ENCODE measurements at places on chromosomes 7 and 10.

DNA sequence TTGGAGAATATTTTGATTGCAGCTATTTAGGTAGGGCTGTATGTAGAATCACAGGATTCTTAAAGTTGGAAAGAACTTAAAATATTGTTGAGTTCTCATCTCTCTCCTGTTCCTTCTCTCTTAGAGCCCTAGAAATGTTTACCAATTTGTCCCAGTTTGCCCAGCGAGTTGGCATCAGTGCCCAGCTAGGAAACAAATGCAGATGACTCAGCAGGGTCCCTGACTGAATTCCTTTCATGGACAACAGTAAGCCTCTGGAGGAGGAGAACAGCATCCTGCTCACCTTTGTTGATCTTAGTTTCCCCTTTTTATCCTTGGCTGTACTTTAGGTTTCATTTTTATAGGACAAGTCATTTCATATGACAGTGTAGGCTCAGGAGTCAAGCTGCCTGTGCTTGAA, 89.3 kb downstream of the SEC23IP start:
- DNase-seq: no peak

GRCh38 chr7:23404546-23405239, 65.6 kb downstream of the IGF2BP3 start:
- DNase-seq: peak; percentile 26

DNA sequence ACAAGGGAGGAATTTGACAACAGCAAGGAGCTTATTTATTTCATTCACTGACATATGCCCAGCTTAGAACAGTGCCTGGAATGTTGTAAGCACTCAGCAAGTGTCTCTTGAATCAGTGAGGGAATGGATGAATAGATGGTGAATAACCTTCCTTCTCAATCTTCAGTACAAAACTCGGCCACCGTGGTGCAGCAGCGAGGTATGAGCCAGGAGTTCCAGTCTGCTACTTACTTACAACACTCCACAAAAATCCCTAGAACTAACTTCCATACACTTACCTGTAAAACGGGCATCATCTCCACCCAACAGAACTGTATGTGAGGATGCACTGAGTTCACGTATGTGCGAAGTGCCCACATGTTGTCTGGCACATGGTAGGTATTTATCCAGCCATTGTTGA, 237.4 kb downstream of the WDR11 start:
- DNase-seq: no peak

- no peak for DNase-seq
Measured at GRCh38 chr7:105590793-105591192, 9.5 kb upstream of the EFCAB10 start.

GRCh38 chr10:108180878-108181277, 1016.4 kb upstream of the SORCS1 start:
- DNase-seq: no peak

- no peak for DNase-seq
Measured at GRCh38 chr7:66355756-66356155, 150.6 kb downstream of the TPST1 start.

DNA sequence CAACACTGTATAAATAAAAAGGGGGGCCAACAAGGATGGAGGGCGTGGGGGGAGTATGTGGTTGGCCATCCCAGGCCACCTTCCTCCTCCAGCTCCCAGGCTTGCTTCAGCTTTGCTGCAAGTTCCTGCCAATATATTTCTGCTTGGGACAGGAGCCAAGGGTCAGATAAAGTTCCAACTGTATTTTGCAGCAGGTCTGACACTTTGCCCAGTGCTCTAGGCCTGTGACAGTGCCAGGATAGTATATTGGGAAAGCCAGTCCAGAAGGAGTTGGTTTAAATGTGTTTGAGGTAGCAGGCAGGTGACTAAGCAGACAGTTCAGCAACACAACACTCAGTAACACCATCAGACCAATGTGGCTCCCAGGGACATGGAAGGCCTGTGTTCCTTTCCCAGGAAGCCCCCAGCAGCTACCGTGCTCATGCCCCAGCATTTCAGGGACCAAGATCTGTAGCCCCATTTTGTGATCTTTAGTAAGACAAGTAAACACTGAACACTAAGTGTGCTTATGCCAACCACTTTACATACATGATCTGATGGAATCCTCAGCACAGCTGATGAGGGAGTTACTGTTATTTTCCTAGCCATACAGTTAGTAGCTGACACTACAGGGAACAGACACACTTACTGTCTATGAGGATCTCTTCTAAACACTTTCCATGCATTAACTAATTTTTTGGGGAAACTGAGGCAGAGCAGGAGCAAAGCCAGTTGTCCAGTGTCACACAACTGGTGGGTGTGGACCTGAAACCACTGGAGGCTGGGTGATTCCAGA, 38.9 kb downstream of the DNAJB12 start:
- DNase-seq: no peak

DNA sequence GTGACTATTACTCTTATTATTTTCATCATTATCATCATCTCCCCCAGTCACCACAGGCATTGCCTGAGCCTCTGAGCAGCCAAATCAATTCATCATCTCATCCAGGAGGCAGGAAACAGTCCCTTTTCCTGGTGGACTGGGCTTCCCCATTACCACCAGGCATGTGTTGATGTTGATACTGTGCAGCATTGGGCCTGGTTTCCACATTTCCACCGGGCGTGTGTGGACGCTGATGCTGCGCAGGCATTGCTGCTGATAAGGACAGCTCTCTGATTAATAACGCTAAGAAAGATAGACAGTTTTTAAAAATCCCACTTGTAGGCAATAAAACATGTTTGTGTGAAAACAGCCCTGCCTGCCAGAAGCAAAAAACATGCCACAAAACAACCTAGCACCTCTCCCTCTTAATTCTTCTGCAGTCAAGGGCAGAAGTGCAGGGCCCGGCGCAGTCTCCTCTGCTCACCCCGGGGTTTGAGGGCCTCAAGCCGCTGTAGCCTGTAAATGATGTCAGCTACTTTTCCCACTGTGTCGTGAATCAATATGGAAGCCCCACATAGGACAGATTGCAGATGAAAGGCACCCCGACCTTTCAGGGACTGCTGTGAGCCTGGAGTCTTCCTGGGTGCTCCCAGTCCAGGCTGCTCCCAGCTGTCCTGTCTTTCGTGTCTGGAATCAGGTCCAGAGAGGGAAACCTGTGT, 216.0 kb downstream of the WDR37 start:
- no peak for DNase-seq

- DNase-seq: no peak
Measured at GRCh38 chr10:34589275-34589674, 225.8 kb downstream of the PARD3 start.

- no peak for DNase-seq
Measured at GRCh38 chr10:99975942-99976809, 33.6 kb downstream of the DNMBP start.

DNA sequence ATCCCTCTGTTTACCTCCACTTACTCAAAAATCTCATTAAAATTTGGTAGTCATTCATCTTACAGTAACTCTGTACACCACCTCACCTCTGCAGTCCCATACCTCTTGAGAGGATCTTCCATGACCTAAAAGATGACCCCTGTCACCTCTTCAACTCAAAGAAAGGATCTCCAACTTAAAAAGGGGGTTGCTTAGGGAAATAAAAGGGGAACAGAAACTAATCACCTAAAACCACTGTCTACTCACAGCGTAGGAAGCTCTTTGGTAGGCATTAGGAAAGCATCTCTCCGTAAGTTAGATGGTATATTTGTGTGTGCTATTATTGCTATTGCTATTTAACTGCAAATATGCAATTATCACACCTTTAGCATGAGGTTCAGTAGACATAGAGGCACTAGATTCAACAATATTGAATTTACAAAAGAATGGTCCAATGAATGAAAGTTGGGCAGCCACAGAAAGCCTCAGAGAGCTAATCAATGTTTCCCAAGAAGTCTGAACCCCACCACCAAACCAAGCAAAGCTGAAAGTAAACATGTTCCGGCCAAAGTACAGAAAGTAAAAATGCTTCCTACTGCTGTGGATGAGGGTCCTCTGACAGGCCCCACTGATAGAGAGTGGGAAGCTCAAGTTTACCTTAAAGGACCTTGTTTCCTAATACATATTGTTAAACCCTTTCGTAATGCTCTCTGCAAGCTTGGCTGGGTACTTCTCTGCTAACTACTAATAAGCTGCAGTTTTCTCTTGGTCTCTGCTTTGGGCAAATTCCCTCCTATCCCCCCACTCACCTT, 105.8 kb downstream of the GRM8 start:
- no peak for DNase-seq

DNA sequence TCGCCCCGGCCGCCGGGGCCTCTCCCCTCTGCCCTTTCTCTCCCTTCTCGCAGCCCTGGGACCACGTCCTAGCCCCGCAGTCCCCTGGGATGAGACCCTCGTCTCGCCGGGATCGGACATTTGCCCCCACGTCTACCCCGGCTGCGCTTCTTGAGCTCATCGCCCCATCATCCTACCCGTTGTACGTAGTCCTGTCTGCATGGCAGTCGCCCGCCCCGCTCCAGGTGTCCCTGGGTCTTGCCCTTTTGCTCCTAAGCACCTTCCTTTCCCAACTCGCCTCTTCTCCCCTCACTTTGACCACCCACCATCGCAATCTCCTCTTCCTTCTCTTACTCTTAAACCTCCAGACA, 582 bp downstream of the TPST1 start:
- DNase-seq: peak; percentile 6

- DNase-seq: no peak
Measured at GRCh38 chr10:8150401-8150905, 96.0 kb downstream of the GATA3 start.

DNA sequence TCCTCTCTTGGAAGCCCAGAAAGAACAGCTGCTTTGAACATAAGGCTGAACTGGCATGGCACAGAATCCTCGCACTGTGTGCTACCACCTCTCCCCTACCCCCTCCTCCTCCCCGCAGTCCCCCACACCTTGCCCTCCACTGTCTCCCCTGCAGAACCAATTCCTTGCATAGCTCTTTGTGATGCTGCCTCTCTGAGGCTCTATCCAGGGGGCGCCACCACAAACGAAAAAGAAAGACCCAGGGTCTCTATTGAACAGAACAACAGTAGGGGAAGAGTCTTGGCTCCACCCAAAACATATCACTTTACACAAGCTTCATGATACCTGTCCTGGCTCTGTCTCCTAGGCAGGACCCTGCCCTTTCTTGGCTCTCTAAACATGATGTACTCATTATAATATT, 26.2 kb upstream of the EBLN1 start:
- DNase-seq: no peak

GRCh38 chr10:110363572-110364411, 59.1 kb upstream of the SMNDC1 start:
- no peak for DNase-seq

- DNase-seq: no peak
Measured at GRCh38 chr10:12656518-12657142, 307.3 kb downstream of the CAMK1D start.

DNA sequence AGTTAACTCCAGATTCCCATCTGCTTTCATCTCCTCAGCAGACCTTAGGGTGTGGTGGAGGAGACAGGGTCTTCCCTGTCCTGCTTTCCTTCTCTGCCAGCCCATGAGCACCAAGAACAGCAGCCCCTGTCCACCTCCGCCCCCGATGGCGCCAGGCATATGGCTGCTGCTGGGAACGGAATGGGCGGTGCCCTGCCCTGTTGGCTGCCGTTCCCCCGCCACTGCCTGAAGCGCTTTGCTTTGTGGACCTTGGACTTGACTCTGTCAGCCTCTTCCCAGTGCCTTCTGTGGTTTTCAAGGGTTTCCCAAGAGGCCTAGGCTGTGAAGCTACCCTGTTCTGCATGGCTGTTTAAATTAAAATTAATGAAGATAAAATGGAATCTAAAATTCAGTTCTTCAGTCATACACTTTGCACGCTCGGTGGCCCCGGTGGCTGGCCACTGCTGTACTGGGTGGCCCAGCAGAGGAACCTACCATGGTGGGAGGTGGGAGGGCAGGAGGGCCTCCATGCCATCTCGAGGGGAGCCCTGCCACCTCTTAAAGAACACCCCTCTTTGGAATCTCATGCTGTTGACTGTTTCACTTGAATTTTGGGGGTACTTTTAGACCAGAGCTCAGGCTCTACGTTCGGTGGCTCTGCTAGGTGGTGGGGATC, 78.7 kb downstream of the NKX6-2 start:
- no peak for DNase-seq

- DNase-seq: no peak
Measured at GRCh38 chr7:26492816-26493215, 201.2 kb downstream of the SNX10 start.

- DNase-seq: no peak
Measured at GRCh38 chr7:121436688-121437087, 40.6 kb upstream of the FAM3C start.

DNA sequence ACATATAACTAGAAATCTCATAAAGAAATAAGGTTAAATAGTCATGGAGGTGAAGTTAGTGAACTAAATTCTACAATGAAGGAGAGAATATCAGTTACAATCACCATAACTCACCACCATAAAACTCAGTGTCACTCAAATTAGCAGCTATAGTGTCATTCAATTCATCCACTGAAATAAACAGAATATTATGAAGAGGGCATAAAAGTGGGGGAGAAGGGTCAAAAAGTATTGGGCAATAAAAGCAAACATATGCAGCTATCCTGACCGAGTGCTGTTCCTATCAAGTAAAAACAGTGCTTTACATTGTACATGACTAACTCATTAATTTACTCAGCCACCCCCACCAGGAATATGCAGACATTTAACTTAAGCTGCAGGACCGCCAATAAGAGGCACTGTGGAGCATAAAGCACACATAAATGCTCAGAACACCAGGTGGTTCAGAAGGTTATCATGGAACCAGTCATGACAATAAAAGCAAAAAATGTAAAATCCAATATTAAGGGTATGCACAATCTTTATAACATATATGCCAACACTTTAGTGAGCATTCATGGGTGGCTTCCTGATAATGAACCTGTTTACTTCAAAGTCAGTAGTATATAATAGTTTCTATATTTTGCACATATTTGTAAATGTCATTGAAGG, 95.5 kb upstream of the LAMB4 start:
- DNase-seq: no peak

GRCh38 chr7:142535123-142535779, 214.0 kb upstream of the PRSS1 start:
- peak; percentile 80 for DNase-seq

- DNase-seq: peak; percentile 52
Measured at GRCh38 chr7:55508221-55509011, 63.9 kb downstream of the VOPP1 start.

- DNase-seq: no peak
Measured at GRCh38 chr7:89503281-89503680, 651.0 kb upstream of the STEAP1 start.

DNA sequence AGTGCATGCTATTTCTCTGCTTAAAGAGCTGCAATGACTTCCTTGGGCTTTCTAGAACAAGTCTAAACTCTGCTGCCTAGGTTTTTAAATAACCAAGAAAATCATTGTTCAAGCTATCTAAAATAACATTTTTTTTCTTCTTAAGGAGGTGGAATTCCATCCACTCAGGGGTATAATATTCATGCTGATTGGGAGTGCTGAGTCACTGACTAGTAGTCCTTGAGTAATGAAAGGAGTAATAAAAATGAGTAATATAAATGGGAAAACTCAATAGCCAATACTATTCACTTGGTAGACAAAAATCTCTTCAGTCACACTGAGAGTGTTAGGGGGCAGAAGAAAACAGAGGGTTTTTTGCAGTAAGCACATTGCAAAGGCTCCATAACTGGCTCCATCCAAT, 72.0 kb downstream of the GFRA1 start:
- DNase-seq: no peak

- DNase-seq: no peak
Measured at GRCh38 chr10:69409968-69410367, 6.8 kb downstream of the TACR2 start.

All from stimulated activated CD4-positive, alpha-beta T cell treated with anti-CD3 and anti-CD28 coated beads, Interleukin-1b, Interleukin-23, amount 100 ng/mL, for 48 hours (primary cell).